NCI-H748 treated with DMSO at 0.1 percent for 48 hours (cell line): ENCODE measurements at places on chromosomes 6 and 20.

DNA sequence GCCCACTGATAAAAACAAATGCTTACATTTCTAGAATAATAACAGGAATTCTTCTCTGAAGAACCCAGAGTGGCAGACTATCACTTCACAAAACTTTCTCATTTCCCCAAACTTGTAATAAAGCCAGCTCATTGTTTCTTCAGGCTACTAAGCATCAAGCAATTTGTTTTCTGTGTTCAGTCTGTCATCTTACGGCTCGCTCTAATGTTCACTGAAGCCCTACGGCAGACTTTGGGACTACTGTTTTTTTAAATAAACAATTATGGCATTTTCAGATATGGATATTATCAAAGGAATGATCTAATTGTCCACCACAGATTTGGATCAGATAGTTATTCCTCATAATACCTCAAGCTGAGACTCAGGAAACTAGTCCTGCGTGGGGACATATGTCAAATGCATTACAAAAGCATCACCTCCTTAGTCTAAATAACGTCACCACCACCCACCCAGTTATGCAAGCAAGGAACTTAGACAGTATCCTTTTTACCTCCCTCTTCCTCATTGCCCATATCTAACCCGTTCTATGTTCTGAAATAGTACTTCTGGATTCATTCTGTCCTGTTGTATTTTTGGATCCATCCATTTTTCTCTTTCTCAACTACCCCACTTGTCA is 415.1 kb downstream of the PLCB1 start:
- DNase-seq = no peak

- DNase-seq = no peak
Measured at GRCh38 chr20:15603506-15603905, 969.7 kb downstream of the KIF16B start.

- no peak for DNase-seq
Measured at GRCh38 chr20:43755851-43756250, 29.0 kb upstream of the GTSF1L start.

DNA sequence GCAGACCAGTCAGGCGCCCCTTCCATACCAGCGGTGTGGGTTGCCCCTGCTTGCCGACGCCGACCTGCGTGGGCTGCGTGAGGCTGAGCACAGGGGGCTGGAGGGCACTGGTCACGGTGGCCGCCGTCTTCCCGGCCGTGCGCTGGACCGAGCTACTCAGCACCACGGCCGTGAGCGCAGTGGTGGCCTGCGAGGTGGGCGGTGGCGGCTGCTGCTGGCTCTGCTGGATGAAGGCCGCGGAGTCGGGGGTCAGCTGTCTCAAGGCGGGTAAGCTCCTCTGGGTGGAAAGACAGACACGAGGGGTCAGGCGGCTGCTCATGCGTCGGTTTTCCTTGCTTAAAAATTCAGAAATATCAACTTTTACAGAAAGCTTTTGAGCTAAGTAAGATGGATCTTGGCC is 59.2 kb downstream of the TAF4 start:
- DNase-seq = no peak

GRCh38 chr6:38283734-38284362 is 355.9 kb downstream of the BTBD9 start:
- no peak for DNase-seq

GRCh38 chr6:158009114-158009891 is 27.6 kb downstream of the SYNJ2 start:
- DNase-seq = no peak
